ENCODE measurements at places on chromosomes 2 and 18.

DNA sequence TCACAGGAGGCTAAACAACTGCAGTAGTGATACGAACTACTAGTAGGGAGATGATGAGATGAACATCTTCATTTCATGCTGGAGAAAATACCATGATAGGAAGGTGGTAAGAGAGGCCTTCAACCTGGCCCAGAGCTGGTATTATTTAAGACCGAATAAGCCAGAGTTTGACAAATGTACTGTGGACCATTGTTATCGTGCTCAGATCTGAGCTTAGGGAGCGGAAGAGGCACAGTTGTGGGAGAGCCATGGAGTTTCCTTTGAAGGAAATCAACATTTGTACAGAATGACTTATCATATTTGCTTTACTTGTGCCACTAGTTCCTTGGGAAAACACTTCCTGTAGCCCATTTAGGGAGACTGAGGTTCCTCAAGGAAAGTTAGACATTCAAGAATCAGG lies 260.6 kb upstream of the TNP1 start:
- DNase-seq: no peak

DNA sequence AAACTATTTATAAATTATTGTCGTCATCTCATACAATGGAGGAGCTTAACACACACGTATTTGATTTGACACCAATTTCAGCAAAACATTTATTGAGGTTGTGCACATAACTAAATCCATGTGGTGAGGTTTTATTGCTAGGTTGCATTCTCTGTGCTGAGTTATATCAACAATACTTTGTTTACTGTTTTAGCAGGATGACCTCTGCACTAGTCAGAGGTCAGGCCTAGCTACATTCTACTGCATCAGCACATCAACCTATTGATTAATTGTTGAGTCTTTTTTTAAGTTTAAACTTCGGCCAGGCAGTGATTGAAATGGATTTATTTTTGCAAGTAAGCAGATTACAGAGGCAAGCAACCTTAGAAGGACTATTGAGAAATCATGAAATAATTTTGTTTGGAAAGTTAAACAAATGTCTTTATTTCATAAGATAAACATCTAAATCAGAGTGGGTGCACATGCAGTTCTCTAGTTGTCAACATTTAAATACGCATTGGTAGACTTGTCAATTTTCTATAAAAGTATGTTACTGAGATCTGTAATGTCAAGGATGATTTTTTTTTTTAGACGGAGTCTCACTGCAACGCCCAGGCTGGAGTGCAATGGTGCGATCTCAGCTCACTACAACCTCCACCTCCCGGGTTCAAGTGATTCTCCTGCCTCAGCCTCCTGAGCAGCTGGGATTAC lies 75.2 kb upstream of the CD28 start:
- no peak for DNase-seq

- DNase-seq: no peak
These were observed 169.2 kb upstream of the LRRTM1 start for GRCh38 chr2:80473796-80474195.

- DNase-seq: no peak
These were observed 72.1 kb upstream of the CTDP1 start for GRCh38 chr18:79607361-79607952.

DNA sequence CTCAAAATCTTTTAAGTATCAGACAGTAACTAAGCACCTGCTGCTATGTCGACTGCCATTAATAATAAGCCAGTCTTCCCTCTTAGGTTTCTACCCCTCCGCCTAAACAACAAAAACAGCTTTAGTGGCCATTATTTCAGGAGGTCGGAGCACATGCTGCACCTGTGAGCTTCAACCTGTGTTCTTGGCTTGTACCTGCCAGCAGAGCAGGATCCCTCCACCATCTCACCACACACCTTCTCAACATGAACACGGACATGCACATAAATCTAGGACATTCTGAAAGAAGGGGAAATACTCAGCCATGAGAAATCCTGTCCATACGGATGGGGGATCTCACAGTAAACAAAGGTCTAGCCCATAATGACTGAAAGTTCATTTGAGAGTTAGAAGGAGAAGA lies 3.7 kb downstream of the CYB5A start:
- no peak for DNase-seq

DNA sequence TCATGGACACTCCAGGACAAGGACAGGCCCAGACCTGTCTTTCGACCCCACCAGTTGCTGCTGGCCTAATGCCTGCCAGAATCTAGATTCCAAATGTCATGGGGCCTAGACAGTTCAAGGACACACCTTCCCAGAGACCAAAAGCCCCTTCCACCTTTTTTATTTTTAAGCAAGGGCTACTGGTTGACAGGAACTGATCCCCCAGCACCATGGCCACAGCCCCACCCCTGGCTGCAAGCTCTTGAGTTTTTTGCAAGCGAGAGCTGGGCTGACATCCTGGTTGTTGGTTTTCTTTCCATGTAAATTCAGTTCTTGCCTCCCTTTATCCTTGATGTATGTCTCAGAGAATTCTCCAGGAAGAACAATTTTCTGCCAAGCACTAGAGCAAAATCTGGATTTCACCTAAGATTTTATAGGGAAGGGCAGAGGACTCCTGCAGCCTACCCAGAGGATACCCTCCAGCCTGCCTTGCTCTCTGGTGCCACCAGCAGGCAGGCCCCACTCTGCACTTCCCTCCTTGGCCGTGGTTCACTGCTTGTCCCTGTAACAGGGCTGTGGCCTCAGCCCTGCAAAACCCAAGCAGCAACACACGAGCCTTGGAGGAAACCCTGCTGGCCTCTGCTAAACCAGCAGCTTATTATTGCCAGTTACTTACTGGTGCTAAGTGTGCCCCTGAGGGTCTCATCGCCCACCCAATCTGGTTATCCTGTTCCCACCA lies 97.7 kb downstream of the TWIST2 start:
- no peak for DNase-seq

GRCh38 chr18:11857177-11857887 lies 6.1 kb downstream of the CHMP1B start:
- no peak for DNase-seq

DNA sequence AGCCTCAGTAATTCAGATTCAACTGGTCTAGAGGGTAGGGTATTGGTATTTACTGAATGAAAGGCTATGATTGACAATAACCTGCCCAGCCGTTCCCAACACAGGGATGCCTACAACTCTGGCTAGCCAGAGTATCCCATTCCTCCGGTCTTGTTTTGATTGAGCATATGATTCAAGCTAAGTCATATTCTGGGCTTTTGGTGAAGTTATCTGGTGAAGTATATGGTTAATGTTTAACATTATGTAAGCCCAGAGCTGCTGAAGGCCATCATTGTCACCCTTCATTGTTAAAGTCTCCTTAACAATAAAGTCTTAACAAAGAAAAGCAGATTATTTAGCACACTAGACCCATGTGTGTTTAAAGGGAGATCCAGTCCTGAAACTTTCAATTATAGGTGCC lies 152.6 kb downstream of the EXOC6B start:
- no peak for DNase-seq

DNA sequence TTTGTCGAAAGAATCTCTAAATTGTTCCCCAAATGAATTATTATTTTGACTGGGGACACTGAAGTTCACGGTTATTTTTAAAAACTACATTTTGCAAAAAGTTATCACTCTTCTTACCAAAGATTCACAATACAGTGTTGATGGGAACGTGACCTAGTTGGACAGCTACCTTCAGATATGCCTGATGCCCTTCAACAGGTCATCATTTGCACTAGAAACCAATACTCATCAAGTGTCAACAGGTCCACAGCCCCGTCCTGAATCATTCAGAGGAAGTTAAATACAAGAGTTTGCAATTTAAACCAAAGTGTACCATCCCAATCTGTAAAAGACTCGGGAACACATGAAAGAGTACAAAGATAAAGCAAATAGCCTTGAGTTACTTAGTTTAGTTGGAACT lies 28.3 kb downstream of the BCL2 start:
- DNase-seq: no peak

DNA sequence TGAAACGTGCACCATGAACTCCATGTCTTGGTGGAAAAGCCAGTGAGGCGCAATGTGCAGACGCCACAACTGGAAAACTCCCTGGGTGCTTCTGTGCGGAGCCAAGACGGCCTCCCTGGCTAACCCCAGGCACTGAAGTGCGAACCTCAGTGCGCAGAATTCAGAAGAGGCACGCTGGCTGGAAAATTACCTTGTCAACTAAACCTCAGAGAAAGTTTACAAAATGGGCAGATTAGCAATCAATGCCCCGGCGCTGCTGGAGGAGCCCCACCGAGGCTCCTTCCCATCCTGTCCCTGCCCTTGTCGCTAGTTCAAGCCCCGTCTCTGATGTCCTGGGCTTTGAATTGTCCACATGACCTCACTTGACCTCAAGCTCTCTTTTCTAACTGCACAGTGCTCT lies 22.2 kb downstream of the SNORC start:
- no peak for DNase-seq

DNA sequence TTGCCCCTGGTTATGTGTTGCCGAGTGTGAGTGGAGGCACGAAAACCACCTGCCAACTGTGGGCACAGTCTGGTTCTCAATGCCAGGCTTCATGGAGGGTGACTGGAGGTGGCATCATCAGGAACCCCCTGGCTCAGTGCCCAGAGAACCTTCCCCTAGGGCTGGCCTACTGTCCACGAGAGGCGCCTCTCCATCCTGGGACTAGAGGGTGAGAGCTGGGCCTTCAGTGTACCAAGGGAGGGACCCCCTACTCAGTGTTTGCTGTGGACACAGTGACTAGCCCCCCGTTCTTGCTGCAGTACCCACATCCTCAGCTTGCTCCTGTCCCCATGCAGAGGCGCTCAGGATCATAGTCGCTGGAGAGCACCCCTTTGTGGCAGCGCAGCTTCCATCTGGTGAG lies 202.6 kb downstream of the HDAC4 start:
- no peak for DNase-seq

GRCh38 chr2:98486374-98486981 lies 41.8 kb downstream of the INPP4A start:
- no peak for DNase-seq

DNA sequence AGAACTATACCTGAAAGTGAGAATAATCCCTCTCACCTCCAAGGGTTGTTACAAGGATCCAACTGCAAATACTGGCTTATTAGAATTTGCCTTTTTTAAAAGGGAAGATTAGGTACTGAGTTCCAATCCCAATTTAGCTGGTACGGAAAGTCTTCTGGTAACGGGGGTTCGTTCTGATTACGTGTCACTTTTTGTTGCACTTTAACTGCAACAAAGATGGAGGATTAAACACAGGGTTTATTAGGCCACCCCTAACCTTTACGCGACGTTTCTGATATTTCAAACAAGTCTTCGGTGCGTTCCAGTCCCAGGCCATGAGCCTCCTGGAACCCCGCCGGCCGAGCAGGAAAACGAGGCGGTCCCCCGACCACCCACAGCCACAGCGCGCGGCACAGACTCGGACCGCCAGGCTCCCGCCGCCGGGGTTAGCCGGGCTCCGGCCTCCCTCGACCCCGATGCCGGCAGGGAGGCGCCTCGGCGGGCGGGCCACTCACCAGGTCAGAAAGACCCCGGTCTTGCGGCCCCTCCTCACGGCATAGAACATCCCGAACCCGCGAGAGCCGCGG lies 411 bp downstream of the RNASEH1 start:
- no peak for DNase-seq

DNA sequence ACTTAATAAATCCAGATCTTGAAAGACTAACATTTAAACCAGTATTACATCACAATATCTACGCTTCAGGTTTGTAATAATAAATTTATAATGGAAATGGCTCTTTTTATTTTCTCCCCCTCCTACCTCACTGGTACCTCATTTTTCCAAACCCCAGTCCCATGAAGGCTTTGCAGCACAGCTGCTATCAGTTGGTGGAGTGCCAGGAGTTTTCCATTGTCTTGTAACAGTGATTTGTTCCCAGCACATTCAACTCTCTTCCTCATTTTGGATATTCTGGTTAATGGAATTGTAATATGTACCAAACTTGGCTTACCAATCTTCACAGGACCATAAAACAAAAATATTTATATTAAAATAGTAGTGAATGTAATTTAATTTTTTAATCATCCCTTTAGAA lies 91.2 kb downstream of the VRK2 start:
- DNase-seq: no peak

GRCh38 chr2:183112577-183112976 lies 11.7 kb upstream of the NUP35 start:
- DNase-seq: no peak

GRCh38 chr2:62757029-62757428 lies 51.5 kb downstream of the EHBP1 start:
- DNase-seq: no peak

GRCh38 chr2:111169268-111169667 lies 48.6 kb downstream of the BCL2L11 start:
- no peak for DNase-seq

DNA sequence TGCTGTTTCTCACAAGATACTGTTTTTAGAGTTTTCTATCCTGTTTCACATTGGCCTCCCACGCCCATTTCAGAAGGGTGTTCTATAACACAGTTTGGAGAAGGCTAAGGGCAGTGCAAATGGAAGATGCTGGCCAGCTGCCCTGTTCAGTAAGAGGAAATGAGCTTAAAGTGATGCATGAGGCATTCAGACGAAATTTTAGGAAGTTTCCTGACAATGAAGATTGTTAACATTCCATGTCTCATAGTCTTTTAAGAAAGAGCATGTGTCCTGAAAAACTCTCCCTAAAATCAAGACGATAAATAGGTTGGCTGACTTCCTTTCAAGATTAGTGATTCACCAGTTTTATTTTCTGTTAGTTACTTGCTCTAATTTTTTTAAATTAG lies 484.2 kb upstream of the NRP2 start:
- DNase-seq: no peak

- DNase-seq: no peak
These were observed 28.8 kb downstream of the STEAP3 start for GRCh38 chr2:119252186-119253113.

DNA sequence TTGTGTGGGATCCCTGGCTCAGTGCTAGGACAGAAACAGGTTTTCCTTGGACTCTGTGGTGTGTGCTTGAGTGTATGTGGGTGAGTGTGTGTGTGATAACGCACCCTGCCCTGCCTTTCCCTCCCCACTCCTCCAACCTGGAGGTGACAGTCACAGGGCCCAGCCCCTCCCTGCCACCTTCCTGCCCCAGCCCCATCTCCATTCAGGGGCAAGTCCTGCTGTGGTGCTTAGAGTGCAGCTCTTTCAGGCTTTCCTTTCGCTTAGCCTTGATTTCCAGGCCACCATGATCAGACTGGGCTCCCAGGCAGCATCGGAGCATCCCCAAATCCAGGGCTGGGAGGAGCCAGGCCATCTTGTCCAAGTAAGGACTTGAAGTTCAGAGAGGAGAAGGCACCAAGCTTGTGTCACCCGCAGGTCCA lies 185.2 kb downstream of the ZFP36L2 start:
- DNase-seq: no peak

- DNase-seq: no peak
These were observed 274.6 kb downstream of the AFF3 start for GRCh38 chr2:99867770-99868169.

DNA sequence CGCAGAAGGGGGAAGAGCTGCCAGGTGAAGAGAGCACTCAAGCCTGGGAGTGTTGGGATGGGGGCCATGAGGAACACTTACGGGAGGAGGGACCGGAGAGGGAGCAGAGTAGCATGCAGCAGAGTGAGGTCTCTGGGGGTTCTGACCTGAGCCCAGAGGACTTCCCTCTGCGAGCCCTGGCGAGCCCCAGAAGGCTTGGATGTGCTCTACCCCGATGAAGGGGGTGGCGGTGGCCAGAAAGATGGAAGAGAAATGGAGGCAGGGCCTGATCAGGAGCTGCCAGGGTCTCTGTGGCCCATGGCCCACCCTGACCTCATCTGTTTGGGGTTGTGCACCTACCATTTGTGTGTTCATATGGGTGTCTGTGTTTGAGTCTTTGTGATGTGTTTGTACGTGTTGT lies 42.0 kb downstream of the CROCC2 start:
- no peak for DNase-seq

All from naive B cell (primary cell).